ENCODE measurements at places on chromosomes 6 and 20.

GRCh38 chr6:8274226-8274625 lies 161.1 kb downstream of the SLC35B3 start:
- DNase-seq = no peak

- no peak for DNase-seq
Observed at GRCh38 chr6:74851596-74851995, 354.3 kb downstream of the COL12A1 start.

- DNase-seq = no peak
Observed at GRCh38 chr6:63023726-63024125, 187.5 kb upstream of the FKBP1C start.

DNA sequence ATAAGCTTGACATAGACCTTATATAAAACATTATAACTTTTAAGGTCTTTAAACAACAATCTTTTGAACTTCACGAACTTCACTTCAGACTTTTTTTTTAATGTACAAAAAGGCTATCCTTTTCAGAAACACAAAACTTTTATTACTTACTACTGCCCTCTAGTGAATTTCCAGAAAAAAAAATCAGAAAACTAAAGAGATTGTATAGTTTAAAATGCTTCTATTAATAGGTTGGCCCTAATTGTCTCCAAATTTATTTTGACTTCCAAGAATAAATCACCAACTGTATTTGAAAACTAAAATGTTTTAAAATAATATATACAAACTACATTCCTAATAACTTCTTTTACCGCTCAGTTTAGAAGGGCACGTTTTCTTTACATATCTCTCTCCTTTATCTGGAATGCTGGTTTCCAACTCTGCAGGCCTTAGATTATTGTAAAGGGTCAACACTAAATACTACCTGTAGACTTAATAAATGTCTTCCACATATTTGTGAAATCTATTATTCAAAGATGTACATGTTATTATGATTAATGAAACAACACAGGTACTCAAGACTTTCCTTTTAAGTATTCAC lies 66.8 kb downstream of the LMBRD1 start:
- DNase-seq = no peak

DNA sequence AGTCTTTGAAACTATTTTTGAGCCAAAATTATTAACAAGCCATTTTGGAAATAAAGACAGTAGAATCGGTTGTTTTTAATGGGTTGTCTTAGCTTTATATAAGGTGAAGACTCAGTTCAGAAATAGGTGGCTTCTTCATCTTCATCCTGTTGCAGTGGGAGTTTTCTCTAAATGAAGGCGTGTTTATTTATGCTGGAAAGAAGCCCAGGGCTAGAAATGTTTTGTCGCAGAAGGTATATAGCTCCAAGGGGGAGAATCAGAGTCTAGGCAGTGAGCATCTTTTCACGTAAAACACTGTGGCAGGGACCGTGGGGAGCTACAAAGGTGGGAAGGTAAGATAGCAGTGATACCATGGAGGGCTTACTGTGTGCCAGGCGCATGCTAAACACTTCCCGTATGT lies 34.3 kb downstream of the FARS2 start:
- DNase-seq = no peak

DNA sequence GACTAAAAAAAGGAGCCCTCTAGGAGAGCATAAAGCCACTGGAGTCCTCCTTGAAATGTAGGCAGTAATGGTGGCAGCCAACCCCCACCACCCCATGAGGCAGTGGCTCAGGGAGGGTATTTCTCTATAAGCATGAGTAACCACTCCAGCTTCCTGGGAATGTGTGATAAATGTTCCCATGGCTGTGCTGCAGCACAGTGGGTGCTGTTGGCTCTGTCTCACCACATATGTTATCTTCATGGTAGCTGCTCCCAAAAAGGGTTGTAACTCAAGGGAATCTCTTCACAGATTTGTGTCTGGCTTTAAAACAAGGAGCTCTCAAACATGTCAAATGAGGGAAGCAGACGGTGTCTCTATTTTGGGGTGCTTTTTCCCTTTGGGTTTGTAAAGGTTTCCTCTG lies 7.5 kb upstream of the PHACTR1 start:
- DNase-seq = no peak

GRCh38 chr20:5492937-5493336 lies 176.2 kb upstream of the PROKR2 start:
- no peak for DNase-seq

DNA sequence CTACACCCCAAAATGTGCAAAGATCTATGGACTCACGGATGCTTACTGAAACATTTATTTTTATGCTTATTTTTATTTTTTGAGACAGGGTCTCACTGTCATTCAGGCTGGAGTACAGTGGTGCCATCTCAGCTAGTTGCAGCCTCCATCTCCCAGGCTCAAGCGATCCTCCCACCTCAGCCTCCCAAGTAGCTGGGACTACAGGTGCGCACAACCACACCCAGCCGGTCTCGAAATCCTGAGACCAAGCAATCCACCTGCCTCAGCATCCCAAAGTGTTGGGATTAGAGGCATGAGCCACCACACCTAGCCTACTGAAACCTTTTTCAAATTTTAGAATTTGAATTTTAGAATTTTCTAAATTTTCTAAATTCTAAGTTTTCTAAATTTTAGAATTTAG lies 50.8 kb upstream of the IPCEF1 start:
- no peak for DNase-seq

DNA sequence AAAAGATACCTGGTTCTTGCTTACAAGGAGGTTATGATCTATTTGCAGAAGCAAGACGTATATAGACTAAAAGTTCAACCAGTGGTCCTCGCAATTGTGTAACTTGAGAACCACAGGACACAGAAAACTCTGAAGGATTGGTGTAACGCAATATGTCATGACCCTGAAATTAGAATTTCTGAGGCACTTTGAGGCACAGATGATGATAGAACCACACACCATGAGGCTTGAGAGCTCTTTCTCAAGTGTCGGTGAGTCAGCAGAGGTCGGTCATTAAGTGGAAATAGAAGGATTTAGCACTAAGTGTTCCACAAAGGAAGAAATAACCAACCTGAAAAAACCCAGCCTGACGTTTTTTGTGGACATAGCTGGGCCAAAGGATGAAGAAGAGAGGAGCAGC lies 15.3 kb upstream of the CCN2 start:
- DNase-seq = no peak

- no peak for DNase-seq
Observed at GRCh38 chr6:34871853-34872252, 16.0 kb downstream of the TAF11 start.

DNA sequence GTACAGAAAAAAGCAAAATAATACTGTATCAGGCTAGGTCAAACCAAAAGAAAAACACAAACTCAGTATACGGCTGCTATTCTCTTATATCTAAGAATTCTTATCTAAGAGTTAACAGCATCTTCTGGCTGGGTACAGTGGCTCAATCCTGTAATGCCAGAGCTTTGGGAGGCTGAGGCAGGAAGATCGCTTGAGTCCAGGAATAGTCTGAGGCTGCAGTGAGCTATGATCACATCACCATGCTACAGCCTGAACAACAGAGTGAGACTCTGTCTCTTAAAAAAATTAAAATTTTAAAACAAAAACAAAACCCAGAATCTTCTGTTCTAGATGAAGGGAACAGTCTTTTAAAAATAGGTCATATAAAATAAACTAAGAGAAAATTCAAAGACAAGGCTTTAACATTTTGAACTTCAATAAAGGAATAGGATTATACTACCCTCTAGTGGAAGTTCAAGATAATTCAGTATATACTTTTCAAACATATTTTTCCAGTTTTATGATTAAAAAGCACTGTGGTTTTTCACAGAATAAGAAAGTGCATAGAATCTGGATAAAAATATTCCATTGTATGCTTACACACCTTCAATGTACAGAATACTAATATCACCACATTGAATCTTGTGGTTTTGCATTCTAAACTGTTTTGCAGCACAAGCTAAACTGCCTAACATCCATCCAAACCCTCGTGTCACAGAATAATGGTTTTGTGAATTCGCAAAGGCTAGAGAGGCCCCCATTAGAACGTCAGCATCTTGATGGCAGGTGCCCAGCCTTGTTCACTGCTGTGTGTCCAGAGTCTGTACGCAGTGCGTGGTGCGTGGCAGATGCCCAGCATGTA lies 39.3 kb downstream of the DTNBP1 start:
- DNase-seq = no peak

GRCh38 chr6:119255492-119255891 lies 94.1 kb downstream of the MAN1A1 start:
- no peak for DNase-seq

- no peak for DNase-seq
Observed at GRCh38 chr6:56875961-56876360, 78.9 kb upstream of the BEND6 start.

- DNase-seq = no peak
Observed at GRCh38 chr20:42281801-42282200, 663.6 kb upstream of the CHD6 start.

- no peak for DNase-seq
Observed at GRCh38 chr6:144613859-144614258, 328.7 kb downstream of the UTRN start.

- DNase-seq = no peak
Observed at GRCh38 chr20:7853493-7853892, 86.8 kb downstream of the HAO1 start.
